ENCODE measurements at places on chromosomes 6 and 20. TPM values are rescaled to one million over a fixed set of nuclear protein-coding genes. Genes with fewer than 3 reads are reported as not detected.

The TRIM40 gene
- not detected for polyA plus RNA-seq

The ZGPAT gene
- polyA plus RNA-seq = 33.0 TPM

The LINC00237 gene
- polyA plus RNA-seq = not detected

The FAM210B gene
- 21.0 TPM for polyA plus RNA-seq

The DACT2 gene
- 1.0 TPM for polyA plus RNA-seq

The UBR2 gene
- polyA plus RNA-seq = 7.6 TPM

The SLC22A16 gene
- polyA plus RNA-seq = not detected

The BTBD9 gene
- 2.4 TPM for polyA plus RNA-seq

The CAGE1 gene
- not detected for polyA plus RNA-seq

The ZBP1 gene
- polyA plus RNA-seq = 0.58 TPM

The LBP gene
- 8.7 TPM for polyA plus RNA-seq

The F13A1 gene
- 296 TPM for polyA plus RNA-seq

The FAM209B gene
- not detected for polyA plus RNA-seq

The ANGPT4 gene
- 1.5 TPM for polyA plus RNA-seq

The ADGB gene
- not detected for polyA plus RNA-seq

The TMEM217 gene
- 0.22 TPM for polyA plus RNA-seq

The OPRM1 gene
- polyA plus RNA-seq = not detected

The MTFR2 gene
- polyA plus RNA-seq = 0.38 TPM

The EBF4 gene
- polyA plus RNA-seq = 4.7 TPM

The TAGAP gene
- polyA plus RNA-seq = 2.1 TPM

The KCNK5 gene
- 1.0 TPM for polyA plus RNA-seq

The CFAP206 gene
- polyA plus RNA-seq = 0.13 TPM

Measured in adipose tissue (tissue), 3 donors.